NB4 (cell line): ENCODE measurements at places on chromosomes 16 and 17.
A peak's percentile ranks its signal among the peaks of the same experiment; 100 is the strongest.

- DNase-seq = no peak
These were observed 56.4 kb upstream of the AKTIP start for GRCh38 chr16:53559270-53559951.

DNA sequence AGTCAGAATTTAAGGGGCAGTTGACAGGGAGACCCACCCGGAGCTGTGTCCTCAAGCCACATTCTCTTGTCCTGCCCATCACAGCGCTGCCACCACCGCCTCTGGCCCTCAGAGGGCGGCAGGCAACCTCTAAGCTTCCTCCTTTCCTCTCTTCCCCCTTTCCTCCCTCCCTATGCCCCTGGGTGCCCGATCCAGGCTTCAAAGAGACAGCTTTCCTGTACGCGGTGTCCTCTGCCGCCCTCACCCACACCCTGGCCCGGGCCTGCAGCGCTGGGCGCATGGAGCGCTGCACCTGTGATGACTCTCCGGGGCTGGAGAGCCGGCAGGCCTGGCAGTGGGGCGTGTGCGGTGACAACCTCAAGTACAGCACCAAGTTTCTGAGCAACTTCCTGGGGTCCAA is 23.5 kb downstream of the WNT9B start:
- no peak for DNase-seq

GRCh38 chr16:72927199-72928089 is 120.5 kb downstream of the ZFHX3 start:
- DNase-seq = peak; percentile 96

GRCh38 chr17:69468207-69468606 is 53.7 kb downstream of the MAP2K6 start:
- DNase-seq = no peak

GRCh38 chr17:40582328-40582901 is 17.1 kb upstream of the CCR7 start:
- DNase-seq = peak; percentile 75

- no peak for DNase-seq
These were observed 57.9 kb downstream of the BRIP1 start for GRCh38 chr17:61805399-61805798.

DNA sequence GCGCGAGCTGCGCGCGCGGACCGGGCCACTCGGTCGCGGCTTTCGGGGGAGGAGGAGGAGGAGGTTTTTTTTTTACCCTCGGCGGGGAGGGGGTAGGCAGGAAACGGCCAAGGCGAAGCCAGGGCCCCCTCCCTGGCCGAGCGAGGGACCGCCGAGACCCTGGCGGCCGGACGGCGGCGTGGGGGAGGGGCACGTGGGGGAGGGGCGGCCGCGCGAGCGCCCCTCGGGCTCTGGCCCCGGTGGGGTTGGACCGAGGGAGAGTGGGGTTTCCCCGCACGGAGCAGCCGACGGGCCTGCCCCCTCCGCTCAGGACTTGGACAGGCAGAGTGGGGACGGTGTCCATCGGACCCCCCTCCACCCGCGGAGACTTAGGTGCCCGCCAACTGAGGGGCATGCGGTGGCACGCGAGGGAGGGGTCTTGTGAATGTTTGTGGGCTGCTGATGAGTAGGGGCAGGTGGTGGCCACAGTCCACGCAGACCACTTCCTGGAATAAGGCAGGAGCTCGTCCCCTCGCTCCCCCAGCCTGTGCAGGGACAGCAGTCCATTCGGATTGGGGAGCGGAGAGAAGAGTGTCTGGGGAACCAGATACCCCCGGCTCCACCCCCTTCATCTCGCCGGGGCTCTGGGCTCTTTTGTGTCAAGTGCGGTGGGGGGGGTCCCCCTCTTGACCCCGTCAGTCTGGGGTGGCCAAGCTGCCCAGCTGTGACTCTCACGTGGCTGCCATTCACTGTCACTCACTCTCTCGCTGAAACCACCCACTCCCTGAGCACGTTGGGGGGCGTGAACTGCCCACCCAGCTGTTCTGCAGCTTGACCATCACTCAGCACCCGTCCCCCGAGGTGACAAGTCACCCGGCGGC is 3.0 kb upstream of the CHD3 start:
- peak; percentile 74 for DNase-seq

DNA sequence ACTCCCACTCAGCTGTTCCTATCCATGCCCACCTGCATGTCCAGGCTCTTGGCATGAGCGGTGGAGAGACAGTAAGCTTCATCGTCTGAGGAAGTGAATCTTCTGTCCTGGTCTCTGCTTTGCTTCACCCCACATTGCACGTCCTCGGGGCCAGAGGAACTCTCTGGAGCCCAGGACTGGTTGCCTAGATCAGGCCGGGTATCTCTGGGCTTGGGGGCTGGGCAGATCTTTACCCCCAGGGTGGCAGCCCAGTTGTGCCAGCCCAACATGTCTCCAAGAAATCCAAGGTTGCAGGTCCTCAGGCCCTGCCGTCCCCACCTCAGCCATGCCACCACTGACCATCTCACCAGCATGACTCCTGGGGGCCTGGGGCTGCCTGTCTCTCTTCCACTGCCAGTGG is 58.3 kb downstream of the BEAN1 start:
- no peak for DNase-seq

DNA sequence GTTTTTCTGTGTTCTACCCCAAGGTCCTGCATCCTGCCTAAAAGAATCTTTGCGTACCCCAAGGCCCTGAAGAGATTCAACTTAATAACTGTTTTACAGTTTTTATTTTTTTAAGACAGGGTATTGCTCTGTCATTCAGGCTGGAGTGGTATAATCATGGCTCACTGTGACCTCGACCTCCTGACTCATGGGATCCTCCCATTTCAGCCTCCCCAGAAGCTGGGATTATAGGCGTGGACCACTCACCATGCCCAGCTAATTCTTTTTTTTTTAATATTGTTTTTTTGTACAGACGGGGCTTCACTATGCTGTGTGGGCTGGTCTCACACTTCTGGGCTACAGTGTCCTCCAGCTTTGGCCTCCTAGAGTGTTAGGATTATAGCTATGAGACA is 9.3 kb upstream of the FAAP100 start:
- DNase-seq = peak; percentile 41

DNA sequence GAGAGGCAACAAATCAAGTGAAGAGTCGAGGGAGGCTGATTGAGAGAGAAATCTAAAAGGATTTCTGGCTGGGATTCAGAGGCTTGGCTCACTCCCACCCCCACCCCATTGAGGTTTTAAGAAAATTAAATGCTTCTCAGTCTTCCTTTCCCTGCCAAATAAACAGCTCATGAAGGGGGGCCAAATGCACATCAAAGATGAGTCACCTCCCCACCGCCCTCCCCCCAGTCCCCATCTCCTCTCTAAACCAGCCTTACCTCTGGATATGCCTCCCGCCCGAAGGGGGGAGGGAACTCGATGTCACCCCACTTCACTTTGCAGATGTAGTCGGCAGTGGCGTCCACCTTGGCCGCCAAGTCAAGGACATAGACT is 11.6 kb downstream of the ACLY start:
- no peak for DNase-seq

DNA sequence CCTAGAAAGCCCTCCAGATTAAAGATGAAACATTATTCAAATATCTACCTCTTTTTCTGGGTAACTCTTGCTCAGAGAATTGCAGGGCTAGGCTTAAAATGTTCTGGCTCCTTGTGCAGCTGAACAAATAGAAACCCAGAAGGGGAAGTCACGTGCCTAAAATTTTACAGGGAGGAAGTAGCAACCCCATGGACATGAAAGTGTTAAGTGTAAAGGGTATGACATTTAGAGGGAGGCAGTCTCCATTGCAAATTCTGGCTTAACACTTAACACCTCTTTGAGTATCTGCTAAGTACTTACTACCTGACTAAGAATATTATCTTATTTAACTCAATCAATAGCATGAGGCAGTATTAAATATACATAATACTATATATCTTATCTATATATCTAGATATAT is 376.1 kb upstream of the ERCC4 start:
- no peak for DNase-seq

DNA sequence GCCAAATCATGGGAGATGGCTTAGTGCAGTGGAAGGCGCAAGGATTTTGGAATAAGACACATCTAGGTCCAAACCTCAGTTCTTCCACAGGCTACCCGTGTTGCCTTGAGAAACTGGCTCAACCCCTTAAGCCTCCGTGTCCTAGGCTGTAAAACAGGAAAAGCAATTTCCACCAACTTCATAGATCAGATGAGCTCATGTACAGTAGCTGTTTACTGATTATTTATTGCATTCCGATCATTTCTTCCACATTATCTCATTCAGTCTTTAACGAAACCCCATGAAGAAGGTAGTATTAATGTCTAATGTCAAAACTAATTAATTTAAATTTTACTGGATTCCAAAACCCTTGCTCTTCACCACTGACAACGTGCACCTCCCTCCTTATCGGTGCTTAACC is 231.6 kb downstream of the GRIN2A start:
- no peak for DNase-seq

DNA sequence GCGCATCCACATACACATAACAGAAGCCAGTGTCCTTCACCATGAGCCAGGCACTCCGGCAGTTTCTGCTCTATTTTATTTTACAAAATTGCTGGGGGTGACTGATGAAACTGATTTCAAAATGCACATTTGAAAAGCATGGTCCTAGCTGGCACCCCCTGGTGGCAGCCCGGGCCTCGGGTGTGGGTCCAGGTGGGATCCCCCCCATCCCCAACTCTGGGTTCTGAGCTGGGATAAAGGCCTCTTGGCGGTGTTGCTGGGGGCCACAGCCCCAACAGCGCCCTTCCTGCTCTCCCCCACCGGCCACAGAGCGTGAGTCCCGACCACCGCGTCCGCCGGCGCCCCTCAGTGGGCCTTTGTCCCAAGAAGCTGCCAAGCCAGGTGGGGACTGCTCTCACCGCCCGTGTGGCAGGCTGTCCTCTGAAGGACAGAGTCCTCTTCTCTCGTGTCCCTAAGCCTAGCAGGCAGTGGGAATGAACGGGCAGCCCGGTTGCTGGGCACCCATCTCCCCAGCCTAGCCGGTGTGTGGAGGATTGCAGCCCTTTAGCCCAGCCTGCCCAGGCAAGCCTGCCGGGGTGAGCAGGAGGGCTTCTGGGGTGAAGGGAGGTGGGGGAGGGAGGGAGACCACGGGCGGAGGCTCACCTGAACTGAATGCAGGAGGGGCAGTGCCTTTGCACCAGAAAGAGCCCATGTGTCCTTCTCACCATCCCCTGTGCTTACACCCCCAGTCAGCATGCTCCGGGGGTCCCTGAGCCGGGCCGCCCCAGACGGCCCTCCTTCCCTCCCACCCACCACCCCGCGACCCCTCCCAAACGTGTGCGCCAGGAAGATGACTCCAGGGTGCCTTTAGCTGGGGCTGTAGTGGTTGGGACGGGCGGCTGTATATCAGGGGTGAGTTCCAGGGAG is 898 bp downstream of the SNAI3 start:
- peak; percentile 87 for DNase-seq

DNA sequence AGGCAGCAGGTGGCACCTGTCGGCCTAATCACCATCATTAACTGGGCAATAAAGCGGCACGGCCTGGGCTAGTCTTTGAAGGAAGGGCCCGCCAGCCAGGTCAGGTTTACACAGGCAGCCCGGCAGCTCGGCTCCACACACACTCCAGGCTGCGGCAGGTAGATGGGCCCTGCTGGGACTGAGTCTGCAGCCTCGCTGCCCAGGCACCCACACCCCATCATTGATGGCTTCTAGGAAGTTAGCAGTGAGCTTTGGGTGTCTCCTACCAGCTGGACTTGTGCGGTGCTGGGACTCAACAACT is 6.8 kb upstream of the FOXN1 start:
- DNase-seq = no peak

DNA sequence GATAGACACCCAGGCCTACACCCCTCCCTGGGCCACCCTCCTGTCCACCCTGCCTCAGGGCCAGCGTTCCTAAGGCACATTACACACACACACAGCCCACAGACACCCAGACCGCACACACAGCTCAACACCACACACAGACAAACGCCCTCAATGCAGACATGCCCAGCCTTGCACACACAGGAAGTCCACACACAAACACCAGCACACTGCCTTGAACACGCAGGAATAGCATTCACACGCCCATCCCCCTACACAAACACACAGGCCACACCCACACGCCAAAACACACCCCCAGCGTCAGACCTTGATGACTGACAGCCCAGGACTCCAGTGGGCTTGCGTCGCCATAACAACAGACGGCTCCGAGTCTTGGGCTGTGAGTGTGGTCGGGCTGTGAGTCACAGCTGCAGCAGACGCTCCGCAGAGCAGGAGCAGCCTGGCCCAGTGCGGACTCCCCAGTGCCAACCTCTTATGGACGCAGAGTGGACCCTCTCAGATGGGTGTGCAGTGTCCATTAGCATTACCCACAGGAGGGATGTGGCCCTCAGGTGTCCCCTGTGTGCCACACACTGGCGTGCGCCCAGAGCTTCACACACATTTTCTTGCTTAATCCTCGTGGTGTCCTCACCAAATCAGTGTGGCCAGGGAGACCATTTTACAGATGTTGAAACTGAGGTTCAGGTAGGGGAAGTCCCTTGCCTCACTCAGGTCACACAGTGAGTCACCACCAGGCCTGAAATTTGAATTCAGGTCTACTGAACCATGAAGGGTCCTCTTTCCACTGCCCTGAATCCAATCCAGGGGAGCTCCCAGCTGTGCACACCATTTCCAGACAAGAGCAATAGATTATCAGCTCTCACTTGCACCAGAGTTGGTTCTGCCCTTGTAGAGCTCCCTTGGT is 17.8 kb upstream of the RAI1 start:
- peak; percentile 90 for DNase-seq

GRCh38 chr17:64056269-64057005 is 36.0 kb upstream of the ICAM2 start:
- DNase-seq = no peak

GRCh38 chr17:48293319-48294019 is 136.5 kb downstream of the SKAP1 start:
- no peak for DNase-seq

- no peak for DNase-seq
These were observed 9.1 kb upstream of the SIAH1 start for GRCh38 chr16:48394355-48394703.

- DNase-seq = peak; percentile 86
These were observed 2.9 kb downstream of the C17orf58 start for GRCh38 chr17:67993153-67993997.

GRCh38 chr17:18921912-18922451 is 30.0 kb upstream of the SLC5A10 start:
- no peak for DNase-seq

- DNase-seq = no peak
These were observed 27.0 kb downstream of the MYO1D start for GRCh38 chr17:32849879-32850278.

- no peak for DNase-seq
These were observed 96.2 kb downstream of the BANP start for GRCh38 chr16:88047462-88047861.

DNA sequence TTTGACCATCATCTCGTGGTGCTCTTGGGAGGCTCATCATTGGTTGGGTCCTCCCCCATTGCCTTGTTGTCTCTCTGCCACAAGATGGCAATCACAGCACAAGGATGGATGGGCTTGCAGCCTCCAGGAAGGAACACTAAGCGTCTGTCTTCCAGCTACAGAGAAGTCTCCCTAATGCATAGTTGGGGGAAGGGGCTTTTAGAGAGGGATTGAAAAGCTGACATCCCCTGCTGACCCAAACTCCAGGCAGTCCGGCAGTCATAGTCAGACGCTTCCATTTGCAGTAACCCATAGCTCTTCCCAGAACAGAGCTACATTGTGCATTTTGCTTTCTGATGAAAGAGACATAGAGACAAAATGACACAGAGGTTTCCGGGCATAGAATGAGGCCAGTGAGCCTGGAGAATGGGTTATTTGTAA is 111.4 kb downstream of the UTP18 start:
- DNase-seq = peak; percentile 72
